ENCODE measurements at places on chromosomes 13 and 19.

DNA sequence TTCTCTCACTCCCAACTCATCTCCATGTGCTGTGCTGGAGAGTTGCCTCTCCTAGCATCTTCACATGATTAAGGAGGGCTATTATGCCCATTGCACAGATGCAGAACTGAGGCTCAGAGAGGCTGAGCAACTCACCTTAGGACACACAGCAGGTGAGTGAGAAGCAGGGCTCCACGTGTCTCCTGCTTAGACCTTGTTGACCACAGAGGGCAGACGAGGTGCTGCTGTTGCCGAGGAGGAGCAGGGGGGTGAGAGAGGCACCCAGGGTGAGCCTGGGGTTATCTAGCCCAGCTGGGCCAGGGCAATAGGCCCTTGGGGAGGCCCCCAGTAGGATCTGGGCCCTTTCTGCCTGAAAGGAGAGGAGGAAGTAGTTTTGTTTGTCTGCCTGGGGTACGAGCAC is 2.4 kb upstream of the HSH2D start:
- DNase-seq, result no peak

GRCh38 chr19:11041966-11042627 is 47.2 kb upstream of the LDLR start:
- no peak for DNase-seq

DNA sequence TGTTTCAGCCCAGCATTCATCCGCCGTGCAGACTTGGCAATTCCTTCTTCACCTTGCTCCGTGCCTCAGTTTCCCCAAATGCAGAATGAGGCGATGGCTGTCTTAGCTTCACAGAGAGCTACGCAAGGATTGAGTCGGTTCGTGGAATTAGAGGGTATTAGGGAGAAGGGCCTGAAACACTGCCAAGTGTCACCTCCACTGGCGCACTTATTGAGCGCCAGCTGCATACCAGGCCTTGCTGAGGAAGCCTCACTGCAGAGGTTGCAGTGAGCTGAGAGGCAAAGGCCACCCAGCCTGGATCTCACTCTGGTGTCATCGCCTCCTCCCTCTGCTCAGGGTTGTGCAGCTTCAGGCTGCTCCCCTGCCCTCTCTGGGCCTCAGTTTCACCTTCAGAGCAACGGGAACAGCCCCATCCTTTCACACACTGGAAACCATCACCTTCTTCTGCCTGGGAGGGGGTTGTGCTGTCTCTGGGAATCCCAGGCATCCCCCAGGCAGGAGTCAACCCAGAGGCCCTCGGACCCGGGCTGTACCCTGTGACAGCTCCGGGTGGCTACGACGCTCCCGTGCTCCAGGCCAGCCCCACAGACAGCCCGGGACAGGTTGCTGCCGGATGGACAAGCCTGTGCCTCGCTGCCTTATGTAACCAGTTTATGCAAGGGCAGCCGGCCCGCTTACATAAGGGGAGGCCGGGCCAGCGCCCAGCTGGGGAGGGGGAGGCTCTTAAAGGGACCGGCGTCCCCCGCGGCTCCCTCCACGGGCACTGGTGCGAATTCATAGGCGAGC is 31.9 kb downstream of the NFIC start:
- no peak for DNase-seq

DNA sequence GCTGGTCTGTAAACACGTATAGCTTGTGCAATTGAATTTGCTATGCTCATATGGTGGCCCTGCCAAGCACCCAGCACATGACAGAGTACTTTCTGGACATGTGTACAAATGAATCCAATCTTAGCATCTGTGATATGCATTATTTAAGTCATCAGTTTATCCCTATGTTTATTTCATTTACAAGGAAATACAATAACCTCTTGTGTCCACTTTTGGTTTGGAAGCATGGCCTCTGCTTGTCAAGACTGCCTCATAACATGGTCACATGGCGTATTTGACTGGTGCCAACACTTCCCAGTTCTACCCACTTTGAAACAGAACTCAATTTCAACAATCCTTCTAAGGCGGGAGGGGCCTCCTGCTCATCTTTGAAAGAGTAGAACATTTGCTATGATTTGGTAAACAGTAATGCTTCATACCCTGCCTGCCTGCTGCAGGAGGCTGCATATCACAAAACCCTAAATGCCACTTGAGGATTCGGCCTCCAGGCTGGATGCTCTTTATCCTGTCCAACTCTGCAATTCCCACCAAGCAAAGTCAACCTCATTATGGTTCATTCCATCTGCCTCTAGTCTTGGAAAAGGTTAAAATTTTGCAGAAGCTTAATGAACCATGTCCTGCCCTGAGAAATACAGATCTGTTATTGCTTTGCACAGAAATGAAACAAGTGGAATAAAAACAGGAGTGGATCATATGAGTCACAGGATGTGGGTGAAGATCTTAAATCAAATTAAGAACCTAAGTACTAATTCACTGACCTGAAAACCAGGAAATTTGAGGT is 151.3 kb downstream of the CYSLTR2 start:
- no peak for DNase-seq

DNA sequence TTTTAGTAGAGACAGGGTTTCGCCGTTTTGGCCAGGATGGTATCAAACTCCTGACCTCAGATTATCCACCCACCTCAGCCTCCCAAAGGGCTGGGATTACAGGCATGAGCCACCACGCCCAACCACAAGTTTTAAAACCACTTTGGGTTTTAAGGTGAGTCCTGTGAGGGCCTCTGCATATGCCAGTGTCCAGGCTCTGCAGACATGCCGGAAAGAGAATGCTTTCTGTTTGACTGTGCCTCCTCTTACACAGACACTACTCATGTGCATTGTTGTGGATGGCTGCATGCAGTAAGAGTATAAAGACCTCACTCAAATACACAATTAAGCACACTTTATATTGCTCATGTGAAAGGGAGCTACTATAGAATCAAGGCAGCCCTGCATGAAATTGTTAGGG is 20.8 kb upstream of the SLC25A30 start:
- no peak for DNase-seq

GRCh38 chr13:113804017-113804702 is 45.1 kb downstream of the TMEM255B start:
- no peak for DNase-seq

GRCh38 chr19:6415591-6416190 is 8.9 kb downstream of the KHSRP start:
- no peak for DNase-seq

DNA sequence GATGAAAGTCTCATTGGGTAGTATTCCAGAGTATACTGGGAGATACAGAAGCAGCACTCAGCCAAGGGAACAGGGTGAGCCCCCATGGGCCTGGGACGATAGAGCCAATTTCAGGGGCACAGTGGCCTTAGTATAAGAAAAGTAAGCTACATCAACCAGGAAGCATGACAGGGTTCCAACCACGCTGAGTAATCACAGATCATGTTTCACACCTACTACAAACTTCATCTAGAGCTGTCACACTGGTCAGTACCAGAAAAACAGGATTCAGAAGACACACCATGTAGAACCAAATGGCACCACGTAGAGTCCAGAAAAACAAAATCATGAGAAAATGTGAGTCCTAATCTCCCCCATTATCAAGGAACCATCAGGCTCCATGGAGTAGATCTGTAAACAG is 1292.4 kb upstream of the MIR17HG start:
- DNase-seq, result no peak

GRCh38 chr13:94966422-94966955 is 254.1 kb upstream of the SOX21 start:
- DNase-seq, result no peak

GRCh38 chr19:55116232-55116858 is 1.1 kb downstream of the PPP1R12C start:
- no peak for DNase-seq

- DNase-seq, result no peak
Measured at GRCh38 chr13:50033725-50034124, 18.5 kb downstream of the KCNRG start.

- no peak for DNase-seq
Measured at GRCh38 chr19:41753159-41753558, 2.2 kb upstream of the CEACAM6 start.
